Activated CD4-positive, alpha-beta T cell treated with anti-CD3 and anti-CD28 coated beads, Interleukin-2, amount 10 ng/mL, durations not matched to agents 24 days and 14 days (primary cell): ENCODE measurements at places on chromosomes 7 and 10. TPM values are rescaled to one million over a fixed set of nuclear protein-coding genes. Genes with fewer than 3 reads are reported as not detected.

Gene AQP1
- total RNA-seq: not detected in 2 replicates

- no peaks in the 10 kb centered on the region for H3K36me3 ChIP-seq
- H3K27me3 ChIP-seq: peaks cover 3% of the 10 kb centered on the region
- H3K4me1 ChIP-seq: peaks cover 40% of the 10 kb centered on the region
- H3K4me3 ChIP-seq: no peak overlapping the region
- DNase-seq: no peak
Measured at GRCh38 chr7:36283711-36284130, 105.9 kb upstream of the ANLN start.

- H3K27ac ChIP-seq: no peak overlapping the region
- H3K4me1 ChIP-seq: peaks cover 7% of the 10 kb centered on the region
- no peak for DNase-seq
- no peaks in the 10 kb centered on the region for H3K27me3 ChIP-seq
- H3K4me3 ChIP-seq: no peak overlapping the region
Measured at GRCh38 chr10:61835946-61836887, 65.3 kb upstream of the ARID5B start.

- H3K4me1 ChIP-seq: peaks cover 25% of the 10 kb centered on the region
- no peak overlapping the region for H3K27ac ChIP-seq
- peaks cover 2% of the 10 kb centered on the region for H3K36me3 ChIP-seq
Measured at GRCh38 chr7:25894002-25894901, 257.7 kb upstream of the NFE2L3 start.

Gene RARRES2
- not detected in 2 replicates for total RNA-seq

Gene MSMB
- total RNA-seq: not detected in 2 replicates

Gene IL6
- total RNA-seq: 0.35 and 0.64 TPM in 2 replicates

DNA sequence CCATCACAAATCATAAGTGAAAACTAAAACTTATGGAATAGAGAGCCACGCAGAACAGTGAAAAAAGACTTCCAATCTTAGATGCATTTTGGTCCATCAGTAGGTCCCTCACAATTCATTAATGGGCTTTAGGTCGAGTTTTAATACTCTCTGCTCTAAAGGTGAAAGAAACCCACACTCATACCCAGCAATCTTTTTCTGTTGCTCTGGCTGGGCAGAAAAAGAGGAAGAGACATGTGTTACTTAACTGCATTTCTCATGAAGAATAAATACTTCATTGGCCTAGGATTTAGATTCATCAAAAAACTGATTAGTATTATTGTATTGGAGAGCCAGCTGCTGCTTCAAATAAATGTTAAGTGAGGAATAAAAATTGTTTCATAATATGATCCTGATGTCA lies 645.7 kb downstream of the PHTF2 start:
- no peak overlapping the region for H3K4me3 ChIP-seq
- H3K4me1 ChIP-seq: no peaks in the 10 kb centered on the region
- no peaks in the 10 kb centered on the region for H3K36me3 ChIP-seq
- no peak for DNase-seq
- no peak overlapping the region for H3K27ac ChIP-seq
- H3K27me3 ChIP-seq: no peaks in the 10 kb centered on the region

Gene HOXA10
- total RNA-seq: not detected in 2 replicates
